Natural killer cell (primary cell): ENCODE measurements at places on chromosomes 3 and 15.

GRCh38 chr3:114101101-114101500, 44.6 kb downstream of the QTRT2 start:
- no peak for DNase-seq

DNA sequence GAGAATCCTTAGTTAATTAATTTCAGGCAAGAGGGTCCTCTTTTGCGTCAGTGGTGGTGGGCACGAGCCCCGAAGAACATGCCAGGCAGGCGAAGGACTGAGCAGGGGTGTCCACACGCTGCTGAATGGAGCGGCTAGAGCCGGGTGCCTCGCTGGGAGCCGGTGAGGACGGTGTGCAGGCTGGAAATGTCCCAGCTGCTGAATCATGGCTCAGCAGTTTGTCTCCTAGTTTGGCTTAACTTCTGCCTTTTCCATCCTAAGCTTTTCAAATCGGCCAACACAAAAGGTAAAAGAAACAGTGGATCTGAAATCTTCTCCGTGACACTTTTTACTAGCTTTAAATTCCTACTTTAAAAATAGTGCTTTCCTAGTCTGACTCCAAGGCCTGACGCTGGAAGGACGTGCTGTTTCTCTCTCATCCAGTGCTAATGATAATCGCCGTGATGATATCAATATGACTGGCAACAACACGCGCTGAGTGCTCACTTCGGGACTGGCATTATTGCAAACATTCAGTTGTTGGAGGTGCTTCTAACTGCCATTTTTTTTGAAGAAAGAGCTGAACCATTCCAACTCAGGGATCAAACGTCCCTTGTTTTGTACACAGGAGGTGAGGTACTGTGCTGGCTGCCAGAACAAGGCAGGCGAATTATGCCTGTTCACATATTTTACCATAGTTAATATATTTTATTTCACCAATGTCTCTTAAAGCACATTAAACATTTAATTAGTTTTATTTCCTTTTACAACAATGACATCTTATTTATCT, 19.8 kb downstream of the PCSK6 start:
- no peak for DNase-seq

DNA sequence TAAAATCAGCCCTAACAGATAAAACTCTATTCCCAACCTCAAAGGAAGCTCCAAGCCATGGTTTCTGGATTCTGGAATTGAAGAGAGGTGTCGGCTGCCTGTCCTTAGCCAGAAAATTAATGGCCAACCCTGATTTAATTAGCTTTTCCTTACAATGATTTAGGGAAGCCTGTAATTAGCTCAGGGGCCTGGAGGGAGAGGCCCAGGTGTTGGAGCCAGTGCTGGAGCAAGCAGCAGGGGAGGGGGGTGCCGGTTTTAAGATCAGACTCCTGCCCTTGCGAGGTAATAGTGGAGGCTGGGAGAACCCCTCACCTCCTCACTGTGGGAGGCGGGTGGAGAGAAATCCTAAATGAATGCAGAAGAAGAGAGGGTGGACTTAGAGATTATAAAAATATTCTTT, 14.7 kb upstream of the ATP2B2 start:
- DNase-seq, result no peak

DNA sequence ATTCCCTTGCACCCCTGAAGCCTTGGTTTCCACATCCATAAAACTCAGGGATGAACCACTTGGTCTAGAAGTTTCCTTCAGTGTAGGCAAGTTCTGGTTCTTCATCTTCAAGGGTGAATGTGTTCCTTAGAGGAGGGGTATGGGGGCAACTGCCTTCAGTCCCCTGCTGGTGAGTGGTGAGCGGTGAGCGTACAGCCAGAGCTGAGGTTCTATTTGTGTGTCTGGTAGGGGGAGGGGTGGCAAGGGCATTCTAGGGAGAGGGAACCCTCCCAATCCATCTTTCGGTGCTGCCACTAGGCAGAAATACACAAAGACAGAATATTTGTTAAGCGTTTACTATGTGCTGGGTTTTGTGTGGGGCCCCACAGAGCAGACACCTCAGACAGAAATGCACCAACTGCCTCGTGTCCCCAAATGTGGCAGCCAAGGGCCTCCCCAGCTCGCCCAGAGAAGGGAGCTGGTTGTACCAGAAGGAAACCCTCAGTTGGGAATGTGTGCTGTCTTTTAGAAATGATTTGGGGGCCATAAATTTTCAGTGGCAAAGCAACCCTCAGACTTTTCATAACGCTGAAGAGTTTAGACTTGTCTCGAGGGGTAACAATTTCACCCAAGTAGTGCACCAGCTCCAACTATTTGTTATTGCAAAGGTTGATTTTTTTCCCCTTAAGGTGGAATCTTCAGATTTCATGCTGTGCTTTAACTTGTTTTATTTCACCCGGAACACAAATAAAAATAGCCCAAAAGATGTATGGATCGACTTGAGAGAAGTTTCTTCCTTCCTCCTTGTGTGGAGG, 137.6 kb downstream of the FBLN2 start:
- DNase-seq, result no peak
